ENCODE measurements at places on chromosomes 5 and 9.

DNA sequence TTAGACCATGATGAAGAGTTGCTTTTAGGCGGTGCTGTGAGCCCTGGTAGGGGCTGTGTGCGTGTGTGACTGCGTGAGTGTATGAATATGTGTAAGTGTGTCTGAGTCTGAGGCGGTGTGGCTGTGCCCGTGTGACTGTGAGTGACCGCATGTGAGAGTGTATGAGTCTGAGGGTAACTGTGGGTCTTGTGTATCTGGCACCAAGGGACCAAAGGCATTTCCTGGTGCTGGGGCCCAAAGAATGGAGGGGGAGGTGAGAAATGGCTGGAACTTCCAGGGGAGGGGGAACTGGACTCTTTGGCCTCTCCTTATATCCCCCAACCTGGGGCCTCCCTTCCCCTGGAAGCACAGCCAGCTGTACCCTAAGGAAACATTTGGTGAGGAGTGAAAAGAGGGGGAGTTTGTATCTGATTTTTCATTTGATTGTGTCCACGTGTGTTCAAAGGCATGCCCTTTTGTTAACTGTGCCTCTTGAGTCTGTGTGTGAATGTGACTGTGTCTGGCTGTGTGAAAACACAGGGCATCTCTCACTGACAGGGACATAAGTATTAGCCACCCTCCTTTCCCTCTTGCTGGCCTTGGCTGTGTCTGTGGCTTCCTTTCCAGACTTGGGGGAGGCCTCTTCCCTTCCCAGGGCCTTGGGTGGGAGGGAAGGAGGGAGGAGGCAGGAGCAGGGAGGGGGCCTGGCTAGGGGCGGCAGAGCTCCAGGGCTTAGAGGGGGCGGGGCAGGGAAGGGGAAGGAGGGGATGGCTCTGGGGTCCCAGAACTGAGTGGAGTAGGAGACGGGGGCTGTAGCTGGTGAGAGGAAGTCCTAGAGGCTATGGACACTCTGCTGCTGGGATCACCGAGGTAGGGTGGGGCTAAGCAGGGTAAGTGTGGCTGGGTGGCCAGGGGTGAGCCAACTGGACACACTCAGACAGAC, 1.4 kb downstream of the IL11RA start:
- peak; percentile 6 for DNase-seq

- no peak for DNase-seq
Measured at GRCh38 chr9:100206899-100207298, 107.9 kb downstream of the INVS start.

DNA sequence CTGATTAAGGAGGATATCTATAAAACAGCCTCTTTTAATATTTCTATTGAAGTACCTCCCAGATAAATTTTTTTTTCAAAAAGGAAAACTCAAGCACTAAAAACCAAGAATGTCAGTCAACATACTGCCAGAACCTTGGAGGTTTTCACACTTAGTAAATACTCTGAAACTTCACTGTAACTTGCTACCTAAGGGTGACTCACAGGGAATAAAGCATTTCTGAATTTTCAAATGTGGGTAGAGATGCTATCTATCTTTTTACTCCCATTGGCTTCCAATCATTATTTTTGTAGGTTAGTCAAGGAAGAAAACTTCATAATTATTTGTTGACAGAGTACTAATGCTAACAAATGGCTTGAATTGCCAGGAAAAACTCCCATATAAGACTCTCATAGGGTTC, 46.1 kb downstream of the SLC25A46 start:
- no peak for DNase-seq

- no peak for DNase-seq
Measured at GRCh38 chr9:135924628-135925338, 17.4 kb upstream of the CAMSAP1 start.

GRCh38 chr9:88722753-88723152, 187.8 kb downstream of the NXNL2 start:
- DNase-seq = peak; percentile 3

DNA sequence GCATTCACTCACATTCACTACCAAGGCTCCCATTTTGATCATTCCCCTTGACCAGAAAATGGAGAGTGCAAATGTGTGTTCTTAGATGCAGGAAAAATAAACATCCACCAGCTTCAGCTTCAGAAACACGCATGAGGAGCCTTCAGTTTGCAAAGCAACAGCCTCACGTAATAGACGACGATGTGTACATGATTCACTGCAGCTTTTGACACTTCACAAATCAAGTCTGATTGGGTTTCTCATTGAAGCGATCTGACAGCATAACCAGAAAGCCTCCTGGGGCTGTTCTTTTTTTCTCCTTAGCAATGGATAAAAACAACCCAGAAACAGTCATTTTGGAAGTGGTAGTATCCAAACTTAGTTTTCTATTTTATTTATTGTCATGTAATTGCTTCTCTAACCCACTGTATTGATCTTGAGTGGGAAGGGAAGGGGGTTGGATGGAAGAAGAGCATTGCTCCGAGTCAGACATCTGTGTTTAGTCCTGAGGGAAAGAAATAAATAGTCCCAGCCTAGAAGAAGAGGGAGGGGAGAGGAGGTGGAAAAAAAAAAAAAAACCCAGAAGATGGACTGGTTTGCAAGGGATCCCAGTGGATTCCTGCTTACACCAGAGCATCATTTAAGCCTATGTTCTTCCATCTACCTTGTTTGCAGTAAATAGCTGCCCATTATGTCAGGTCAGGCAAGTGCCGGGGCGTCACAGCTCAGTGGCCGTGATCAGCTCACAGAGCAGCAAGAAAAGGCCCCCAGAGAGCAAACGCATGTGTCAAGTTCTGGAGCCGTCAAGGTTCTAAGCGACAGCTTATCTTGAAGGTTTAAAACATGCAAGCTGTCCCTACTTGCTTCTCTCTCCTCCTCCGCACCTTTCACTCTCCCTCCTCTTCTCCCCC, 190.2 kb upstream of the SNX2 start:
- DNase-seq = peak; percentile 32

DNA sequence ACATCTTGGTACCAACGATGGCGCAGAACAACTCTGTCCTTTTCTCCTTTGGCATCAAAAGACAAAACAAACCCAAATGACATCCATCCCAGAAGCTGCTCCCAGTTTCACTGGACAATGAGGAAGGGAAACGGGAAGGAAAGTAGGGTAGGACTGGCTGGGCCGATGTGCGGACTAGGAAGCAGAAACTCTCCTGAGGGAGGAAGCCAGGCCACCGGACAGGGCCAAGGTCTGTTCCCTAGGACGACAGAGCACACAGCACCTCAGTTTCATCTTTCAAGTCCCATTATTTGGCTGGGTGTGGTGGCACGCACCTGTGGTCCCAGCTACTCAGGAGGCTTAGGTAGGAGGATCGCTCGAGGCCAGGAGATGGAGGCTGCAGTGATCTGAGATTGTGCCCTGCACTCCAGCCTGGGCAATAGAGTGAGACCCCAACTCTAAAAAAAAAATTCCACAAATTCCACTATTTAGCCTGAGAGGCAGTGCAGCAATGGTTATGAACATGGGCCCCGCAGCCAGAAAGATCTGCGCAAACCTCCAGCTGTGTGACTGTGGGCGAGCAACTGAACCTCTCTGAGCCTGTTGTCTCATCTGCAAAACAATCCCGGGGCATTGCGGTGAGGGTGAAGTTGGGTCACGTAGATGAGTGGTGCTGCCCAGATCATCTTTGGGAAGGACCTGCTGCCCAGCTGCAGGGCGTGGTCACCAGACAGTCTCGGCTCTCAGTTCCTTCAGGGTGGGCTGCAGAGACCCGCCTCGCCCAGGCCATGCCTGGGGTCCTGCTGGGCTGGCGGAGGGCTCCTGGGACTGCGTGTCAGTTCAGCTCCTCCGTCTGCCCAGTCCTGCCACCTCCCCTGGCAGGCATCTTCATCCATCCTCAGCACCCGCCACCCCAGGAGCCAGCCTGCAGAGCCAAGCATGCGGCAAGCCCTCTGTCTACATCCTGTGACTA, 101.2 kb upstream of the RAPGEF1 start:
- DNase-seq = no peak

DNA sequence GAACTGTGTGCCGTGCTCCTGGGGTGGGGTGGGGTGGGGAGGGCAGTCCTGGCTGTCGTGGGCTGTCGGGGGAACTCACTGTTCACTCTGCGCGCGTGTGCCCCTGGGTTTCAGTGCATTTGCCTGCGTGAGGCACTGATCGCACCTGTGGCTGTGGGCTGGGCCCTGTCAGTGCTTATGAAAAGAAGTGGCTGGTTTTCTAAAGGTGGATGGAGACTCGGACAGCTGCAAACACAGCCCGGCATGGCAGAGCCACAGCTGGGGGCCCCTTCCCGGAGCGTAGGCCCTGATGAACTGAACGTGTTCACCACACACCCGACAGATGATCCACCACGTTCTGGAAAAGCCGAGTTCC, 42.7 kb downstream of the NKD2 start:
- no peak for DNase-seq

DNA sequence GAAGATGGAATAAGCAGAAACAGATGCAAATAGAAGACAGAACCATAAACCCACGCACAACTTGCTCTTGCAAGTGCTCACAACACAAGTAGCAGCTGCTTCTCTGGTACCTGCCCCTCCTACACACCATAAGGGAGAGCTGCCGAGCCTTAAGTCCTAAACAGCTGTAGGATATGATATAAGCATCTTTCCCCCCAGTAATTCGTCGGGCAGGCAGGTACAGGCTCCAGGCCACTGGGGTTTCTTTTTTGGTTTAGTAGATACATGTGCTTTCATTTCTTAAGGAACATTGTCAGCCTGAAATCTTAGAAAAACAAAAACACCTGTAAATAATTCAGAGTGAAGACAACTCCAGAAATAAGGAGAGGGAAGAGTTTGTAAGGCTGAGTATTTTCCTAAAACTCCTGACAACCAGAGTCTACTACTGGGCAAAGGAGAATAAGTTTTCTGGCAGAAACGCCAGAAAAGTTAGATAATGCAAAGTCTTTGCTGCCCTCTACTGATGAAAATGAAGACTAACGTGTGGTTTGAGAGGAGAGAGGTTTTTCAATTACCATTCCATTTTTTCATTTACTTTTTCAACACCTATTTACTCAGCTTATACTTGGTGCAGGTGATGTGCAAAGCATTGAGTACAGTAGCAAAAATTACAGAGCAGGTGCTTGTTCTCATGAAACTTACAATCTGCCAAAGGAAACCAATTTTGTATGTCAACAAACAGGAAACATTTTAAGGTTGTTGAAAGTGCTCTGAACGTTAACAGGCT, 20.1 kb upstream of the TCERG1 start:
- DNase-seq = peak; percentile 58

DNA sequence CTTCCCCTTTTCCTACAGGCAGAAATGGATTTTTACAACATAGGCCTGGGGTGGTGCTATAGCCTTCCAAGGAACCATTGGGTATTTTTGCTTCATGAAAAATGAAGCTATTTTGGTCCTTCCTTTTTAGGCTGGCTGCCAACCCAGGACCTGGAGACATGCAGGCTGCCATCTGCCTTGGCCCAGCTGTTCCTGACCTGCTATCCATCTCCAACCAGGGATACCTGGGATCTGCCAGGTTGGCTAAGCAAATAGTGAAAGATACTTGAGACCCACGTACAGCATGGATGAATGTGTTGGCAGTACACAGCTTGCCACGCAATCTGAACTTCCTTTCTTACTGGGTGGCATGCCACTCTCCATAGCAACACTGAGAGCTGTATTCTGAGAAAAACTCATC, 31.1 kb downstream of the MRPS27 start:
- DNase-seq = peak; percentile 95

GRCh38 chr5:68983043-68983442, 110.8 kb upstream of the SLC30A5 start:
- no peak for DNase-seq

All from NCI-H2171 treated with DMSO at 0.1 percent for 48 hours (cell line).